ENCODE measurements at places on chromosomes 13 and 19. TPM values are rescaled to one million over a fixed set of nuclear protein-coding genes. Genes with fewer than 3 reads are reported as not detected.

The NMRK2 gene
- not detected for total RNA-seq

The COPE gene
- total RNA-seq: 262 TPM

The TGFBR3L gene
- 2.3 TPM for total RNA-seq

The ZNF575 gene
- total RNA-seq: not detected

The CGB8 gene
- total RNA-seq: not detected

The RFPL4AL1 gene
- not detected for total RNA-seq
